ENCODE measurements at places on chromosomes 7 and 10.
A peak's percentile ranks its signal among the peaks of the same experiment; 100 is the strongest.

GRCh38 chr10:94213980-94214379 is 148.8 kb downstream of the NOC3L start:
- no peak for DNase-seq

DNA sequence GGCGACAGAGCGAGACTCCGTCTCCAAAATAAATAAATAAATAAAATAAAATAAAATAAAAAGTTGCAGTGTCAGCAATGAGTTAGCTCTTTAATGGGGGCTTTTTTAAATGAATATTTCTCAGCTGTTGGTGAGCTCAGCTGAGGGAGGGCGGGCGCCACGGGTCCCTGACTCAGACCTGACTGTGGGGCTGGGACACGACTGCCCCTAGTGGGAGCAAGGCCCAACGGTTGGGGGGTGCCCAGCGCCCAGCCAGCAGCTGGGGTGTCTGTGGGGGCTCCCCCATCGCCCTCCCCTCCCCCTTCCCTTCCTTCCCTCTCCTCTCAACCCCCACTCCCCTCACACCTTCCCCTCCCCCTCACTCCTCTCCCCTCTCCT is 46.6 kb downstream of the PWWP2B start:
- DNase-seq, result peak; percentile 70

DNA sequence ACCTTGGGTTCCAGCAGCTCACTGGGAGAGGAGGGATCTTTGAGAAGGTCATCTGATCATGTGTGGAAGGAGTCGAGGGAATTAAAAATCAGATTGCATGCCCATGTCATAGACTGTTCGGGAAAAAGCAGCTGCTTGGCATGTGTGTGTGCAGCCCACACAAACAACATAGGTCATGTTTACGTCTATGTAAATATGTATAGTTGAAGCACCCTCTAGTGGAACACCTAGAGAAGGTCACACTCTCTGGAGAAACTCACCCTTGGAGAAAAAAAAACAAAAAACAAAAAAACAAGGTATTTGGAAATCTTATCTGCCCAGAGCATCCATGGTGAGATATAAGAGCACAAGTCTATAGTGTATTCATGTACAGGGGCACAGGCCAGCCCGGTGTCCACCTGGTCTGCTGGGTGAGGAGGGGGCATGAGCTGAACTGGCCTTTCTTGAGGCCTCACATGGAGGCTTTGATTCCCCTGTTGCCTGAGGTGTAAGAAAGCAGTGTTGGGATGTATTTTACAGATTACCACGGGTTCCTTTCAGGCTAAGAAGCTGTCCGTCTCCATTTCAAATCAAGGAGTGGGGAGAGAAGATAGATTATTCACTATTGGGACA is 98.0 kb downstream of the NPY start:
- no peak for DNase-seq

GRCh38 chr10:70404787-70405036 is 767 bp downstream of the EIF4EBP2 start:
- DNase-seq, result no peak

DNA sequence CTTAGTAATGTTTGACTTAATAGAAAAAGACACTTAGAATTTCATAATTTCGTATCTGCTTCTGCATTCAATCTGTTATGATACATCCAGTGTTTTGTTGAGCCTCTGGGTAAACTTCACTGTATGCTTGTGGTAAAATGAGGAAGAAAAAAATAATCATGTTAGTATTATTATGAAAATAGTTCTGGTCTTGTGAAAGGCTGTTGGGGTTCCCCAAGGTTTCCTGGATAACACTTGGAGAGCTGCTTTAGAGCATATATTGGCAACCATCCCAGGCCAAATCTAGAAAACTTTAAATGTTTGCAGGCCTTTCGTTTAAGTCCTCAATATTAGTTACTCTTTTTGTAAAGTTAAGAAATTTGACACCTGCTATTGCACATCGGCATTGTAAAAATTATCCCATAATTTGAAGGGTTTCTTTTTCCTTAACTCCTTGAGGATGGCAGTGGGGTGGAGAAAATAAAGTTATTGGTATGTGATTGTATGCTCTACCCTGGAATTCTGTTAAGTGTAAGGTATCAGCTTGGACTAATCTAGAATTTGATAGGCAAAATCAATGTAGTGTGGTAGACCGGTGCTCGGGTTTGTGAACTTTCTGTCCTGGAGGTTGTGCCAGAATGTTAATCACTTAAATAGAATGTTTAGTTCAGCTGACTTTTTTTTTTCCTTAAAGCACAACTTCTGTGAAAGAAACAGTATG is 54.5 kb downstream of the WAC start:
- no peak for DNase-seq

GRCh38 chr7:46835556-46835955 is 746.4 kb downstream of the TNS3 start:
- no peak for DNase-seq

GRCh38 chr7:155816996-155817395 is 4.7 kb upstream of the SHH start:
- no peak for DNase-seq

- DNase-seq, result no peak
These were observed 461.4 kb downstream of the KCNMA1 start for GRCh38 chr10:77176232-77176631.

Measured in stimulated activated CD4-positive, alpha-beta T cell treated with anti-CD3 and anti-CD28 coated beads, TNF-alpha, amount 100 ng/mL, for 24 hours (primary cell).